ENCODE measurements at places on chromosomes 12 and 14.

DNA sequence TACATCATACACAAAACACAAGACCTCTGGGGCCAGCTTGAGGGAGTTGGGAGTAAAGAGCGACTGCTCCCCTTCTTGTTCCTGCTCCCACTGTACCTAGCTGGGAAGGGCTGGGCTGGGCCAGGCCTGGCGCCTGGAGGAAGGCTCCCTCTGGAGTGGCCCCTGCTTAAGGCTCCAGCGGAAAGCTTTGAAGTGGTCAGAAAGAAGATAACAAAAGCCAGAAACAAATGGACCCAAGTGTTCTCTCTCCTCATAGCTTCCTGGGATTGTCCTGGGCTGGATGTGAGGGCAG lies 25.3 kb downstream of the PRPF40B start:
- no peak for DNase-seq

- no peak for DNase-seq
These were observed 97.4 kb downstream of the RFLNA start for GRCh38 chr12:124392271-124392666.

GRCh38 chr12:124655698-124656516 lies 88.5 kb upstream of the NCOR2 start:
- DNase-seq: no peak

DNA sequence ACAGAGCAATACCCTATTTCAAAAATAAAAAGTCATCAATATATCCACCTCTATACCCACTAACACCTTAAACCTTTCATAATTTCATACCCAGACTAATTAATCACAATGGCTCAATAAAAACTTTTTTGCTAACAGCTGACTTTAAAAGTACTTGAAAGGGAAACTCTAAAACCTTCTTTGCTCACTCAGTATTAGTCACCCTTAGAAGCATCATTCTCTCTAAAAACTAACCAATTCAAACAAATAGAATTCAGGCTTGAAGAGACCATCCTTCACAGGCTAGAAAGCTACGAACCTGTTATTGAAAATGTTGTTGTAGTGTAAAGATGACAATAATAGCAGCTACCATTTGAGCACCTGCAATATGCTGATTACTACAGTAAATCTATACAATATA lies 37.2 kb downstream of the HECTD1 start:
- DNase-seq: no peak

DNA sequence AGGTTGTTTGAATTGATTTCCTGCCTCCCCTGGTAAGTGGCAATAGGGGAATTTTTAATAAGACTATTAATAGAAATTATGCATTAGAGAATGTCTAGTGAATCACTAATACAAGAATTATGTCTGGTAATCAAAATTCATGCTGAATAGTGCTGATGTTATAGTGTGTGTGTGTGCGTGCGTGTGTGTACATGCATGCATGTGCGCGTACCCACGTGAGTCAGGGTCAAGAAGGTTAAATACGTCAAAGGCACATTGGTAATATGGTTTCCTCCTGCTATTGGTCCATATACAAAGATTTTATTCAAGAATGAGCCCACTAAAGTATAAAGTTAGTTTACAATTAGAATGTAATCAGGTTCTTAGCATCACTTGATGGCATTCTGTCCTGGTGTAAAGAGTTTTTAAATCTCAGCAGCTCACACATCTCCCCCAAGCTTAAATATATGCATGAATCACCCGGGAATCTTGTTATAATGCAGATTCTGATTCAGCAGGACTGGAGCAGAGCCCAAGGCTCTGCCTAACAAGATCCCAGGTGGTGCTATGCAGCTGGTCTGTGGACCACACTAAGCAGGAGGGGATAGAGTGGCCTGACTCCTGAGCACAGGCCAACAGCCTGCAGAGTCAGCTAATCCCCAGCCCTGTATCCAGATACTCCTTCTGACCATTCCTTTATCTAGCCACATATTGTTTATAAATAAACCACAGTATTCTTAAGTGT lies 43.9 kb downstream of the TTC9 start:
- DNase-seq: no peak

DNA sequence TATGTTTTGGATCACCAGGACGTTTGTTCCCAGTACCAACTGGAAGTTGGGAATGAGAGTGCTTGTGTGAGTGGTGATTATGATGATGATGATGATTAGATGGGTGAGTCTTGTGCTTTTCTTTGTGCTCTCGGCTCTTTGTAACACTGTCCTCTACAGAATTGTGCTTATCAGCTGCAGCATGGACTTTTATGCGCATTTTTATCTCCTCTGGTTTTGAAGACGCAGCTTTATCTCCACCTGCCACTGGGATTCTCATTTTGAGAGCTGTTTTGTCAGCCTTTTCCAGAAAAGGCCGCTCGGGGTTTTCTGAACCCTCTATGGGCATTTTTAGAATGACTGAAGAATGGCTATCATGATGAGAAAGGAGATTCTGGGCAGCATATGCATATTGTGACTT lies 11.5 kb upstream of the KANSL2 start:
- no peak for DNase-seq

- DNase-seq: no peak
These were observed 58.9 kb downstream of the NCOR2 start for GRCh38 chr12:124508381-124509079.

GRCh38 chr12:4850857-4851380 lies 58.8 kb upstream of the KCNA1 start:
- DNase-seq: no peak

DNA sequence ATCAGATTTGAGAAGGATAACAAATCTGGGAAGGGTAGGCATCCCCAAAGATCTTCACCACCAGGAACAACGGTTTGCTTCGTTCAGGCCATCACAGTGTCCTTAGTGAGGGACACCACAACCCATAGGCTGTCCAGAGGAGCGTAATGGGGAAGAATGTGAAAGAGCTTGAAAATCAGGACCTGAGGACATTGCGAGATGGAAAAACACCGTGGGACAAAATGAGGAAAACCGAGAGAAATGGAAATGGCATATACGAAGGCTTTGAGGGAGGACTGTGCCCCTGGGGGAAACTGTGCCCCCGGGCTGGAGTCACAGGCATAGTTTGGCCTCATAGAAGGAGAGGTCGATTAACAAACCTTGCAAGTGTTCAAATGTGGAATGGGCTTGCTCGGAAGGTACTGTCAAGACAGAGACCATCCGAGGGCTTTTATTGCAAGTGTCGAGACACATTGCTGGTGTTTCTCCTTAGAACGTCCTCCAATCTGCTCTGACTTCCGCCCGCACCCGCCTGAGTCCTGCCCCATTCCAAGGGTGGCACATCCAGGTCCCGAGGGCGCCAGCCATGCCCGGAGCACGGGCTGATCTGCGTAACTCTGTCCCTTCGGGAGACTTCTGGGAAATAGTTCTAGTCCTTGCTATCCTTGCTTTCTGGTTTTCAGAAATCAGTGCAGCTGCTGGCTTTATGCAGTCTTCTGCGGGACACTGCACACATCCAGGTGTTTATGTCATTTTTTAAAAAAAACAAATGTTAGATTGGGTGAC lies 885 bp upstream of the PALS1 start:
- no peak for DNase-seq

- no peak for DNase-seq
These were observed 24.3 kb downstream of the UBR7 start for GRCh38 chr14:93231129-93231979.

GRCh38 chr12:59600171-59600570 lies 4.3 kb downstream of the SLC16A7 start:
- DNase-seq: no peak
